Activated CD8-positive, alpha-beta T cell treated with anti-CD3 and anti-CD28 coated beads for 36 hours (primary cell): ENCODE measurements at places on chromosomes 3 and 15. TPM values are rescaled to one million over a fixed set of nuclear protein-coding genes. Genes with fewer than 3 reads are reported as not detected.

- no peak for DNase-seq
These were observed 13.6 kb downstream of the IGDCC4 start for GRCh38 chr15:65409036-65409631.

- DNase-seq = no peak
These were observed 188.3 kb downstream of the APBA2 start for GRCh38 chr15:29074045-29074444.

Gene GOLGA8M
- 0.99 TPM for total RNA-seq

Gene MELTF
- total RNA-seq = 3.4 TPM

GRCh38 chr15:44215594-44215993 is 20.5 kb upstream of the FRMD5 start:
- DNase-seq = no peak

DNA sequence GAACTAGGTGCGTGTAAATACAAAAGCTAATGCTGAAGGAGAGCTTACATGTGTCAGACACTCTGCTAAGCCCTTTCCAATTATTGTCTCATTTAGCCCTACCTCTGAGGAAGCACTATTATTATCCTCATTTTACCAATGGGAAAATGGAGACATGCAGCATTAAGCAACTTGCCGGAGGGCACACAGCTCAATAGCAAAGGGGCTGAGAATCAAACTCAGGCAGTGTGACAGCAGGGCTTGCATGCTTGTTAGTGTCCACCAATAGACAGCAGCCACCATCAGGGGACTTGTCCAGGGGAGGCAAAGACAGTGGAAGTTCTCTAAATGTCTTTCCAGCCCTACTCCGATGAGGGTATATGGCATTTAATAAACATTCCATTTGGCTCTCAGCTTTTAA is 548.6 kb downstream of the MAGI1 start:
- DNase-seq = no peak

DNA sequence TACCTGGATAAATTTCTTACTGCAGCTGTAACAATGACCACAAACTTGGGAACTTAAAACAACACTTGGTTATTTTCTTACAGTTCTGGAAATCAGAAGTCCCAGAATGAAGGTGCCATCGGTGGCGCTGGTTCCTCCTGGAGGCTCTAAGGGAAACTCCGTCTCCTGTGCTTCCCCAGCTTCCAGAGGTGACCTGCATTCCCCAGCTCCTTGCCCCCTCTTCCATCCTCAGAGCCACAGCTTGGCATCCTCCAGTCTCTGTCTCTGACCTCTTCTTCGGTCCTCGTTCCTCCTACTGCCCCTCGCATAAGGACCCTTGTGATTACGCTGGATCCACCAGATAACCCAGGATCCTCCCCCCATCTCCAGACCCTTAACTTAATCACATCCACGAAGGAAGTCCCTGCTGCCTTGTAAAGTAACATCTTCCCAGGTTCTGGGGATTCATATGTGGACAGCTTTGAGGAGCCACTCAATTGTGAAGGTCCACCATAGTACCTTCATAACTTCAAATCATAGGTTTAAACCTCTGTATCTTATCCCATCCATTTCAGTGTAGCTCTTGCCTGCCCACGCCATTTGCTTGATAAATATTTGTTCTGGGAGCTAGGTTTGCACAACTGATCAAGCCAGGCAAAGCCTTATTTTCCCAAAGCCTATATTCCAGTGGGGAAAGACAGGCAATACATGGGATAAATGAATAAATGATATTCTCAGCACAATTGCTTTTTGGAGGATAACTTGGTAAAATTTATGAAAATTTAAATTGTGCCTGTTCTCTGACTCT is 34.8 kb downstream of the KLF15 start:
- no peak for DNase-seq

Gene THBS1
- total RNA-seq = 1.1 TPM

Gene KNG1
- total RNA-seq = not detected

DNA sequence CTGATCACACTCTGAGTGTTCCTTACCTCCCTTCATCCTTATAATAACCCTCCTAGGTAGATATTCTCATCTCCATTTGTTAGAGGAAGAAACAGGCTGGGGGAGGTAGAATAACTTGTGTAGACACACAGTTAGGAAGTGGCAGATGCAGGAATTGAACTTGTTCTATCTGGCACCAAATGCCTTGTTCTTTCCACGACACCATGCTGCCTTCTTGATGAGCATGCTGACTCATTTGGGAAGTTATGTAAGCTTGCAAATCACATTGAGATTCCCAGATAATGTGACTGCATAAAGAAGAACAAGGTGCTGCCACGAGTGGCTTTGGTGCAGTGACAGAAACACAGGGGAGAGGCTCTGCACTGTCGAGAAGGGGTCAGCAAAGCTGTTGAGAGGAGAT is 27.5 kb upstream of the NDUFB4 start:
- no peak for DNase-seq

Gene MGA
- 30.7 TPM for total RNA-seq

DNA sequence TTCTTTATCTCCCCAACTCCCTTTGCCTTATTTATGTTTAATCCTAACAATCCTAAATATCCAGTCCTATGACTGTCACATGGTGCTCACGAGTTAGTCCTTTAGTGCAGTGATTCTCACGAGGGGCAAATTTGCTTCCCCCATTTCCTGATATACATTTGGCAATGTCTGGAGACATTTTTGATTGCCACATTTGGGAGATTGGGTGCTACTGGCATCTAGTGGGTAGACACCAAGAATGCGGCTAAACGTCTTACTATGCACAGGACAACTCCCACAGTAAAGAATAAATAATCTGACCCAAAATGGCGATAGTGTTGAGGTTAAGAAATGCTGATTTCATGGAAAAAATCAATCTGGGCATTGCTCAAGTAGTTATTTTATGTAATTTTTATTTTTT is 466.5 kb downstream of the ROBO2 start:
- no peak for DNase-seq
